ENCODE measurements at places on chromosomes 6 and 20.

- DNase-seq: no peak
Measured at GRCh38 chr20:59598625-59599310, 5.6 kb upstream of the PHACTR3 start.

DNA sequence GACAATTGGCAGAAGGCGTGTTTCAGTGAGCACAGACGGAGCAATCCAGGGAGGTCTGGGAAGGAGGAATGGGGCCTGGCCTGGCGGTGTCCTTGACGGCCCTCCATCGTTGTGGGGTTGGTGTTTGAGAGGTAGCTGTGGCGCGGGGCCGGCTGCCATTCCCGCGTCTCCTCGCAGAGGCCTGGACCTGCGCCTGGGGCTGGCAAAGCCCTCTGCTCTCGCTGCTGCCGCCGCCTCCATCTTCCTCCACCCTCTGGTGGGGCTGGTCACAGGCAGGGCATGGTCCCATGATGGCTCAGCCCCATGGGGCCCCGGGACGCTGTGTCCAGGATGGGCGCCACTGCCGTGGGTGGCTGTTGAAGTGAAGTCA lies 7.6 kb downstream of the OSBPL2 start:
- DNase-seq: no peak

GRCh38 chr6:78670802-78671201 lies 196.5 kb upstream of the IRAK1BP1 start:
- DNase-seq: no peak

- no peak for DNase-seq
Measured at GRCh38 chr6:55726144-55726543, 147.2 kb upstream of the HMGCLL1 start.

DNA sequence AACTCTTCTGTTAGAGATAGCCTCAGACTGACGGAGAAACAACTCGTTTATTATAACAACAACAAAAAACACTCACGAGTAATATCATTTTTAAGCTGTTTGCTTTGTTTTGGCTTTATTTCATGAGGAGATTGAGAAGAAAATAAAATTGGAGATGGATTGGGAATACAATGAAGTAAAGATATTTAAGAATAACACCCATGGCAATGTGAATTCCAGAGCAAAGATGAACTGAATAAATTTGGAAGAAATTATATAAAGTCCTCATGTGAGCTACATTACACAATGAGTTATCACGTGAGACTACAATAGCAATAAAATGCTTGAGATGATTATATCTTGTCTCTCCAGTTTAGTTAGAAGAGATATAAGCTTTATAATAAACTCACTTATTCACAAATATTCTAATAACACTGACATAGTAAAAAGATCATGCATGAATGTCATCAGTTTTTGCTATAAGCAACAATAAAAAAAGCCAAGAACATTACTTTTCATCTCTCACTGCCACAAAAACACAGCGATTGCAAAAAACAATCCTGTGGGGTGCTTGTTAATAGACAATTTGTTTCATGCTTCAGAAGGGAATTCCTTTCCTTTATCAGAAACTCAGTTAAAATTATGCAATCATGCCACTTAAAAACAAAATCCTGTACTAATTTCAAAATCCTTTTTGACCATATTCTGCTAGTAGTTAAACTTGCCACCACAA lies 696.7 kb upstream of the MARCKS start:
- DNase-seq: no peak

DNA sequence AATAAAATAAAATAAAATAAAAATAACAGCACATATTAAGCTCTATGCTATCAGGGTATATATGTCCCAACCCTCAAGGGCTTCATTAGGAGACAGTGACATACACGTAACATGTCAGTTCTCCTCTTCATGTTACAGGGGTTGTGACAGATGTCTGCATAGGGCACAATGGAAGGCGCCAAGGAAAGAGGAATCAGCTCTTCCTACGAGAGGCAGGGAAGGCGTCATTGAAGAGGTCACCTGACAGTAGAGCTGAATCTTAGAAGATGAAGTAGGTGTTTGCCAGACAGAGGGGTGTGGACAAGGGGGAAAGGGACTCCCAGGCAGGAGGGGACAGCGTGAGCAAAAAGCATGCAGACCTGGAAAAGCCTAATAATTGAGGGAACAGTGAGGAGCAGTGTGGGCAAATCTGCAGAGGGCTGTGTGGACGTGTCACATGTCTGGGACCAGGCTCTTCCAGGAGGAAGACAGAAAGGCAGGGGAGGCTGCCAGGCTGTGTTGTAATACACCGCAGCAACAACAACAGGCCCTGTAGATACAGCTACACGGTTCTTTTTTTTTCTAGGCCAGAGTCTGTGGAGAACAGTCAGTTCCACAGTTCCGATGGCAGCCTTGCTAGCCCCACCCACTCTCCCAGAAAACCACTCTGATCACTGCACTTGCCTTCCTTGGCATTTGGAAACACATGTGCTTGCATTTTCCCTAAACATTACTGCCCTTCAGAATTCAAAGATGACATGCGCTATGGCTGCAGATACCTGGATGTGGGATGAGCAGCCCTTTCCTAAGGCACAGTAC lies 2.5 kb upstream of the FKBP5 start:
- DNase-seq: no peak

GRCh38 chr6:149967591-149967990 lies 3.8 kb downstream of the ULBP1 start:
- no peak for DNase-seq

GRCh38 chr20:2804852-2805688 lies 4.6 kb upstream of the CPXM1 start:
- DNase-seq: no peak

GRCh38 chr6:82083646-82084045 lies 163.9 kb downstream of the IBTK start:
- no peak for DNase-seq

Measured in activated CD8-positive, alpha-beta memory T cell treated with anti-CD3 and anti-CD28 coated beads for 1 hour (primary cell).